ENCODE measurements at places on chromosomes 5 and 9. TPM values are rescaled to one million over a fixed set of nuclear protein-coding genes. Genes with fewer than 3 reads are reported as not detected.

GRCh38 chr5:117204926-117205869 is 630.6 kb upstream of the SEMA6A start:
- H3K27ac ChIP-seq, result no peak overlapping the region
- H3K4me3 ChIP-seq, result no peak overlapping the region
- no peaks in the 10 kb centered on the region for H3K4me1 ChIP-seq
- no peaks in the 10 kb centered on the region for H3K36me3 ChIP-seq
- no peak for DNase-seq

DNA sequence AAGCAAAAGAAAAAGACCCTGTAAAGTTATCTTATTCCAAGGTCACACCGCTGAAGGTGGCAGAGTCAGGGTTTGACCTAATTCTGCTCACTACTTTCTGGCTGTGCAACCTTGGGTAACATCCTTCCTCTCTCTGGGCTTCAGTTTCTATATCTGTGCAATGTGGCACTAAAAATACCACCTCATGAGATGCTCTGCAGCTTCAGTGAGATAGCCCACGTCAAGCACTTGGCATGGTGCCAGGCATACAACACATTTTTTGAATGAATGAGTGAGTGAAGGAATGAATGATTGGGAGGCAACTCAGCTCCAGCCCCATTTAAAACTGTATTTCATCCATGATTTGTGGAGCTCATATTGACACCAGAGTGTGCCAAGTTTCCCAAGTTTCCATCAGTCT is 62.3 kb downstream of the FOXI1 start:
- no peak overlapping the region for H3K4me3 ChIP-seq
- no peak overlapping the region for H3K27ac ChIP-seq
- no peaks in the 10 kb centered on the region for H3K27me3 ChIP-seq
- no peaks in the 10 kb centered on the region for H3K36me3 ChIP-seq
- no peaks in the 10 kb centered on the region for H3K4me1 ChIP-seq

DNA sequence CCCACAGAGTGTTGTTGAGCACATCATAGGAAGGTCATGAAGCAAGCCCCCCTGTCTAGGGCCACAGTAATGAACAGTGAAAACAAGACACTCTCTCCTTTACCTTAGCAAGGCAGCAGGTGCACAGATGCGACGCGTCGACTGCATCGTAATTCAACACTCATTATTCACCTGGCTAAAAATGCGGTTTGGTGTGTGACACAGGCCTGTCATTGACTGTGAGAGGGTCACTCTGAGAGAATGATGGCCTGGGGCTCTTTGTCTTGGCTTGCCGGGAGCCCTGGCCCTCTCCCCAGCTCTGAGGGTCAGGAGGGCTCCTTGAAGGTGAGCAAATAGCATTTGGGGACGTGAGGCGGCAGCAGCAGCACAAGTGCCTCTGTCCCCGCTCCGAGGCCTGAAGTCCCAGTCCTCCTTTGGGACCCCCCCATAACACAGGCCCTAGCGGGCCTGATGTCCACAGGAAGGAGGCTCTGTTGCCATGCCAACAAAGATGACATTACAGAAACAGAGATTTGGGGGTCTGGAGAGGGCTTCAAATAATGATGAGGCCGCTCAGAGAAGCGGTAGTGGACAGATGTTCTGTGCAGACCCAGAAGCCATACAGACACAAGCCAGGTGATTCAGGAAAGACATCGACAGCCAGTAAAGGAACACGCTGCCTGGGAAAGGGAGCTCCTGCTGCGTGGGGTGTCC is 46.7 kb downstream of the SHB start:
- no peak for DNase-seq
- H3K36me3 ChIP-seq, result no peaks in the 10 kb centered on the region
- no peak overlapping the region for H3K27ac ChIP-seq
- no peak overlapping the region for H3K4me3 ChIP-seq

DNA sequence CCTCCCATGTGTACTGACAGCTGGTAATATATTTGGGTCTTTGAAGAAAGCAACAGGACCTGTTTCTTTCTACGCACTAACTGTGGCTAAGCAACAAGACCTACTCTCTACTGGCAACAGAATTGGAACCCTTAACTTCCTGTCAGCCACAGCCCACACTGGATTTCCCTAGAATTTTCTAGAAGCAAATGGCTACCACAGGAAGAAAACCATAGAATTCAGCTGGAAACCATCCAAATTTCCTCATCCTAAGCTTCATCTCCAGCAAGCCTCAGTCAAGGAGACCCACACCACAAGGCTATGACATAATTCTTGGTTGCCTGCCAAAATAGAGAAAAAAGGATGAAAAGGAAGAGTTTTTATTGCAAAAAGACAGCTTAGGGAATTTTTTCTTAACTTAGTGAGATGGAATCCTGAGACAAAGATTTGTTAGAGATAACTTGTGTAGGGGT is 171.8 kb upstream of the TNC start:
- no peaks in the 10 kb centered on the region for H3K27me3 ChIP-seq
- DNase-seq, result no peak
- no peaks in the 10 kb centered on the region for H3K36me3 ChIP-seq
- H3K4me3 ChIP-seq, result no peak overlapping the region
- H3K27ac ChIP-seq, result no peak overlapping the region
- peaks cover 5% of the 10 kb centered on the region for H3K4me1 ChIP-seq

The ACOT12 gene
- not detected for total RNA-seq

- DNase-seq, result no peak
- no peaks in the 10 kb centered on the region for H3K4me1 ChIP-seq
- no peak overlapping the region for H3K4me3 ChIP-seq
- H3K27me3 ChIP-seq, result no peaks in the 10 kb centered on the region
- H3K27ac ChIP-seq, result no peak overlapping the region
- H3K36me3 ChIP-seq, result no peaks in the 10 kb centered on the region
Observed at GRCh38 chr5:65468633-65469032, 13.1 kb downstream of the ADAMTS6 start.

The FAM78A gene
- total RNA-seq, result 1.4 TPM
